ENCODE measurements at places on chromosomes 1 and 21. TPM values are rescaled to one million over a fixed set of nuclear protein-coding genes. Genes with fewer than 3 reads are reported as not detected.
A peak's percentile ranks its signal among the peaks of the same experiment; 100 is the strongest.

GRCh38 chr1:61743716-61744580 lies 1.7 kb downstream of the PATJ start:
- H3K27me3 ChIP-seq: no peaks in the 10 kb centered on the region
- peak overlapping the region; percentile 98 for H3K27ac ChIP-seq
- H3K4me1 ChIP-seq: peaks cover 4% of the 10 kb centered on the region
- no peak for DNase-seq
- no peaks in the 10 kb centered on the region for H3K36me3 ChIP-seq

DNA sequence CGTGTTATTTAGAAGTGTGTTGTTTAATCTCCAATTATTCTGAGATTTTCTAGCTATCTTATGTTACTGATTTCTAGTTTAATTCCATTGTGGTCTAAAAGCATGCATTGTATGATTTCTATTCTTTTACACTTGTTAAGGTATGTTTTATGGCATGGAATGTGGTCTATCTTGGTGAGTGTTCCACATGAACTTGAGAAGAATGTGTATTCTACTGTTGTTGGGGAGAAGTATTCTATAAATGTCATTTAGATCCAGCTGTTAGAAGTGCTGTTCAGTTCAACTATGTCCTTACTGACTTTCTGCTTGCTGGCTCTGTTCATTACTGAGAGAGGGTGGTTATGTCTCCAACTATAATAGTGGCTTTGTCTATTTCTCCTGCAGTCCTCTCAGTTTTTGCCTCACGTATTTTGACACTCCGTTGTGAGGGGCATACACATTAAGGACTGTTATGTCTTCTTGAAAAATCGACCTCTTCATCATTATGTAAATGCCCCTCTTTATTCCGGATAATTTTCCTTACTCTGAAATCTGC lies 12.0 kb upstream of the PLA2G5 start:
- DNase-seq: no peak
- H3K27ac ChIP-seq: no peak overlapping the region
- no peaks in the 10 kb centered on the region for H3K27me3 ChIP-seq
- H3K4me1 ChIP-seq: no peaks in the 10 kb centered on the region
- no peaks in the 10 kb centered on the region for H3K36me3 ChIP-seq
- no peak overlapping the region for H3K4me3 ChIP-seq

DNA sequence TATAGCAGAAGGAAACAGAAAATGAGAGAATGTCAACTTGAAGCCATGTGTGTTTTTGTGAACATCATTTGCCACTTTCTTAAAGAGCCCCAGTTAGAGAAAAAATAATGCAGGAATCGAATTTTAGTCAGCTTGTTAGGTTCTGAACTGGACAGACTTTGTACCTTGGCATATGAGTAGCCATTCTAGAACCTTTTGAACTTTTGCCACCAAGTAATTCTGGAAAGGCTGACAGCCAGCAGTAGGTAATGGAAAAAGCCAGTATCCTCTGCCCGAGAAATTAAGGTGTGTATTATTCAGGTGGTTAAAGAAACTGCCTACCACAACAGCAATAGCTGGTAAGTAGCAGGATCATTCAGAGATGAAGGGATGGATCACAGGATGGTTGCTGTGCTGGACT lies 20.7 kb downstream of the LRRC8D start:
- no peaks in the 10 kb centered on the region for H3K4me1 ChIP-seq
- H3K4me3 ChIP-seq: no peak overlapping the region
- no peak overlapping the region for H3K27ac ChIP-seq
- H3K36me3 ChIP-seq: no peaks in the 10 kb centered on the region
- no peaks in the 10 kb centered on the region for H3K27me3 ChIP-seq

- no peaks in the 10 kb centered on the region for H3K4me1 ChIP-seq
- H3K27ac ChIP-seq: no peak overlapping the region
- no peak overlapping the region for H3K4me3 ChIP-seq
- no peaks in the 10 kb centered on the region for H3K36me3 ChIP-seq
Observed at GRCh38 chr1:234643111-234643849, 33.3 kb upstream of the IRF2BP2 start.

DNA sequence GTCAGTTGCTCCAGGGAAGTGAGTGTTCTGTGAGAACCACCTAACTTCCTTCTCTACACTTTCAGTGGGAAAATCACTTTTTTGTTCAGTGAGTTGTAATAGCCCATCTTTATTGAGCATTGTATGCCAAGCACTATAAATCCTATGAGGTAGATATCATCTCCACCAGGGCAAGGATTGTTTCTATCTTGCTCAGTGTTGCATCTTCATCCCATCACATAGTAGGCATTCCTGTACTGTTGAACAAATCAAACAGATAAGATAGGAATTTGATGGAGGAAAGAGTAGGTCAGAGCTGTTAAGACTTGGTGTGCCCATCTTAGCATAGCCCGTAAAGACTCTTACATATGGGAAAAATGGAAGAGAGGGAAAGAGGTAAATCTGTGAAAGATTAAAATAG lies 2.9 kb upstream of the PIGV start:
- H3K27me3 ChIP-seq: no peaks in the 10 kb centered on the region
- DNase-seq: no peak
- H3K27ac ChIP-seq: peak overlapping the region; percentile 99
- H3K36me3 ChIP-seq: no peaks in the 10 kb centered on the region
- H3K4me3 ChIP-seq: no peak overlapping the region

GRCh38 chr21:43808832-43809251 lies 19.5 kb downstream of the RRP1 start:
- no peaks in the 10 kb centered on the region for H3K36me3 ChIP-seq
- DNase-seq: no peak
- no peaks in the 10 kb centered on the region for H3K27me3 ChIP-seq
- no peak overlapping the region for H3K27ac ChIP-seq

GRCh38 chr21:45094412-45094811 lies 20.0 kb downstream of the ADARB1 start:
- no peaks in the 10 kb centered on the region for H3K4me1 ChIP-seq
- H3K27ac ChIP-seq: peak overlapping the region; percentile 58
- H3K27me3 ChIP-seq: no peaks in the 10 kb centered on the region
- DNase-seq: no peak

DNA sequence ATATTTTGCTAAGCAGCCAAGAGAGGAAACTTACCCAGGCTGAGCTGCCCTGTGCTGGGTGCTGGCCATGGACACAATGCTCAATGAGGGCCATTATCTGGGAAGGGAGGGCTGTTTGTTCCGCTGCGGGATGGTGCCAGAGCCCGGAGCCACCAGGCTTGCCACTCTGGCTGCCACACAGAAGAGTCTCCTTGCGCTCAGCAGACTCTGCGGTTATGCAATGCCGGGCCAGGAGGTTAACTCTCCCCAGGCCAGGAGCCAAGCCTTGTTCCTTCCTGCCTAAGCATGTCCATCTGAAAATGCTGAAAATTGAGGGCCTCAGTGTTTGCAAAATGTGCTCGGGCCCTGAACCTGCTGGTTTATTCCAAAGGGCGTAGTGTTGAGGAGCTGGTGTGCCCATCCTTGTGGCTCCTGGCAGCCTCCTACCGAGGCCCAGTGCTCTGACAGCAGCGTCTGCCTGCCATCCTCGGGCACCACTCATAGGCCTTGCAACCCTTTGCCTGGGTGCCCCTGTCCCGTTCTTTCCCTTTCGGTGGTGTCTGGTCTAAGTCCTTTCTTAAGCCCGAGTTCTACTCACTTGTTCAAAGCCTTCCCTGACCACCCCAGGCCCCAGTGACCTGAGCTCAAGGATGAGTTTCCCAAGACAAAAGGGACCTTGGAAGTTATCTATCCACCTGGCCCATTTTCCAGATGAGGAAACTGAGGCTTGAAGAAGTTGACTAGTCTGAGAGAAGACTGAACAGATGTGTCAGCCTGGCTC lies 133.8 kb upstream of the EDN2 start:
- no peaks in the 10 kb centered on the region for H3K27me3 ChIP-seq
- H3K27ac ChIP-seq: no peak overlapping the region
- no peak overlapping the region for H3K4me3 ChIP-seq
- peak; percentile 68 for DNase-seq
- H3K36me3 ChIP-seq: no peaks in the 10 kb centered on the region

DNA sequence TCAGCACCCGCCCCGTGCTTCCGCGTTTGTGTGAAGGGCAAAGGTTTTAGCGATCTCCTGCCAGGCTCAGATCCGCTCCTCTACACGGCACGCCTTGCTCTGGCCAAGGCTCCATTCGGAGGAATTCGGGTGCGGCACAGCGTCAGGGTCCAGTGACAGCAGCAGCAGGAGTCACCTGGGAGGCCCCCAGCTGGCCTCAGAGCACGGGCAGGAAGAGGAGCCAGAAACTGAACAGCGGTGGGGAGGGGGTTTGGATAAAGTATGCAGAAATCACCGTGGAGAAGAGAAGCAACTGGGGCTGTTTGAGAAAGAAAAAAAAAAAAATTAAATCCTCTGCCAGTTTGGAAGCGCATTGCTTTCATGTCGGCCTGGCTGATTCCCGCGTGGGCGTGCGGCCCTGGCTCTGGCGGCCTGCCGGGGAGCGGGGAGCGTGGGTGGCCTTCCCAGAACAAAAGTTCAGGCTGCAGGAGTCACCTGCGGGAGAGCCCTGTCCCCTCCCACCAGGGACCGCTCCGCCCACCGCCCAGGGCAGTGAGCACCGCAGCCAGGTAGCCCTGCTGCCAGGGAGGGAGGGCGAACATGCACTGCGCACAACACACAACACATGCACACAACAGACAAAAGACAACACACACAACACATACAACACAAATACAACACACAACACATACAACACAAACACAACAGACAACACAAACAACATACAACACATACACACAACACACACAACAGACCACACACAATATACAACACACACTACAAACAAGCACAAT lies 107.6 kb downstream of the ETS2 start:
- H3K36me3 ChIP-seq: no peaks in the 10 kb centered on the region
- H3K27me3 ChIP-seq: no peaks in the 10 kb centered on the region
- no peak overlapping the region for H3K4me3 ChIP-seq

- no peak overlapping the region for H3K4me3 ChIP-seq
- H3K36me3 ChIP-seq: no peaks in the 10 kb centered on the region
- H3K27ac ChIP-seq: no peak overlapping the region
Observed at GRCh38 chr1:85452948-85453347, 12.0 kb downstream of the DDAH1 start.

DNA sequence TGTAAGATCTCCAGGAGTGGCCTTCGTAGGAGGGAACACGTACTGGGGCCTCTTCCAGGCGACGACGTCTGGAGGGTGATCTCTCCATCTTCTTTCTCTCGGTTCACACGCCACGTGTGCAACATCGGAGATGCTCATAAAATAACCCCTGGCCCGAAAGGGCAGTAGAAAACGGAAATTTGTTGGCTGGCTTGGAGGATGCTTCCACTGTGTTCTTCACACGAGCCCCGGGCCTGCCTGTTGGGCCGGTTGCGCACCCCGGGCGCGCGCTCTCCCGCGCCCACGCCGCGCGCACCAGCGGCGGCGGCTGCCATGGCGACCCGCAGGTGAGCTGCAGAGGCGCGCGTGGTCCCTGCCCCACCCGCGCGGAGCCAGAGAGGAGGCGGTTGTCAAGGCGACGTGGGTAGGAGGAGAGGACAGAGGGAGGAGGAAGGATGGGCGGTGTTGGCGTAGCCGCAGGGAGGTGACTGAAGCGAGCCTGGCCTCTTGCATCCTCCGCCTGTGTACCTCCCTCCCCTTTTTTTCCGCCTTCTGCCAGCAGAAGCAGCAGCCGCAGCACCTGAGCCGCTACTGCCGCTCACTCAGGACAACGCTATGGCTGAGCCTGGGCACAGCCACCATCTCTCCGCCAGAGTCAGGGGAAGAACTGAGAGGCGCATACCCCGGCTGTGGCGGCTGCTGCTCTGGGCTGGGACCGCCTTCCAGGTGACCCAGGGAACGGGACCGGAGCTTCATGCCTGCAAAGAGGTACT lies at the start of gene ELAPOR1:
TSS of gene ELAPOR1 (plus strand) at position 526 of the 752 bp plus-strand sequence. CDS start at position 595, 69 bp downstream.
- H3K36me3 ChIP-seq: no peaks in the 10 kb centered on the region
- peak; percentile 46 for DNase-seq
- no peak within 1 kb of the TSS for H3K27ac ChIP-seq

- H3K27me3 ChIP-seq: no peaks in the 10 kb centered on the region
- DNase-seq: no peak
- H3K36me3 ChIP-seq: no peaks in the 10 kb centered on the region
Observed at GRCh38 chr1:170284016-170284415, 138.3 kb downstream of the NTMT2 start.

DNA sequence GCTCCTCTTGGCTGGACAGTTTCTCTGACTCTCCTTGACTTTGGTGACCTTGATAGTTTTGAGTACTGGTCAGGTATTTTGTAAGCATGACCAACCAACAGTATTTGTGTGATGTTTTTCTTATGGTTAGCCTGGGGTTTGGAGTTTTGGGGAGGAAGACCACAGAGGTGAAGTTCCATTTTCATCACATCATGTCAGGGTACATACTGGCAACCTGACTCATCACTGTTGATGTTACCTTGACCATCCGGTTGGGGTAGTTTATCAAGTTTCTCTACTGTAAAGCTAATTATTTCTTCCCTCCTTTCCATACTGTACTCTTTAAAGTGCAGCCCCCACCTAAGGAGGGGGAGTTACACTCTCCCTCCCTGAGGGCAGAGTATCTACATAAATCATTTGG lies 13.4 kb downstream of the OSCP1 start:
- no peaks in the 10 kb centered on the region for H3K4me1 ChIP-seq
- no peak for DNase-seq
- no peak overlapping the region for H3K27ac ChIP-seq
- no peaks in the 10 kb centered on the region for H3K36me3 ChIP-seq
- H3K4me3 ChIP-seq: no peak overlapping the region

DNA sequence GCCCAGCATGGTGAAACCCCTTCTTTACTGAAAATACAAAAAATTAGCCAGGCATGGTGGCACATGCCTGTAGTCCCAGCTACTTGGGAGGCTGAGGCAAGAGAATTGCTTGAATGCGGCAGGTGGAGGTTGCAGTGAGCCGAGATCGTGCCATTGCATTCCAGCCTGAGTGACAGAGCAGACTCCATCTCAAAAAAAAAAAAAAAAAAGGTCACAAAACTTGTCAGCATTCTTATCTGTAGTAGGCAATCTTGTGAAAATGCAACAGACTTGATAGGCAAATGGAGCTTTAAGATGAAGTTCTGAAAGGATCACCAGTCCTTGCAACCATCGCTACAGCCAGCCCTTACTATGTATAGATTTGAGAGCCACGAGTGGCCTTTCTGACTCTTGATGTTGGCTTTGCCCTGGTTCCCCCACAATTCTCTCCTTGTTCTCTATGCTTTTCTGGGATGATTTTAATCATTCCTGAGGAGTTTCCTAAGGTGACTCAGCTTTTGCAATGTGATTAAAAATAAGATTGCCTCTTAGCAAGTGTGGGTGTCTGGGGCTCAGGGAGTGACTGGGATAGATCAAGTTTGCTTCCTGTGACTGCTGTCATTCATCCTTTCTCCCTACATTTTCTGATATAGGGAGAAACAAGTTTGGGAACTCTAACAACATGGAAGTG lies 7.1 kb upstream of the MAP1LC3C start:
- no peak overlapping the region for H3K27ac ChIP-seq
- DNase-seq: no peak
- no peaks in the 10 kb centered on the region for H3K36me3 ChIP-seq
- H3K4me1 ChIP-seq: no peaks in the 10 kb centered on the region

Gene ADAMTSL4
- total RNA-seq: 133 TPM

Gene KIF2C
- total RNA-seq: not detected

Gene WNT2B
- total RNA-seq: 7.2 TPM

Gene MIGA1
- 3.8 TPM for total RNA-seq
